ENCODE measurements at places on chromosomes 5 and 9.

DNA sequence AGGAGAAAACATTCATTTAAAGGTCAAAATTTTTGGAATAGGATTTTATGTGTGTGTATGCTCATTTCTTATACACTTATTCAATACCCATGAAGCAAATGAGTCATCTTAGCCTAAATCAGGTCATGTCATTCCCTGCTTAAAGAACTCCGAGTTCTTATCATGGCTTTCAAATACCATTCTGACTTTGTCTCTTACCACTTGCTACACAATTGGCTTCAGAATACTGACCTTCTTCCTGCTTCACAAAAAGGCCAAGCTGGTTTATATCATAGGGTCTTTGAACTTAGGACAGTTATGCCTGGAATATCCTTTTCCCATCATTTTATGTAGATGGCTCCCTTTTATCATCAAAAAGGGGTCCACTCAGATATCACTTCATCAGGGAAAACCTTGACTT is 652.2 kb upstream of the WWC1 start:
- no peak for DNase-seq

DNA sequence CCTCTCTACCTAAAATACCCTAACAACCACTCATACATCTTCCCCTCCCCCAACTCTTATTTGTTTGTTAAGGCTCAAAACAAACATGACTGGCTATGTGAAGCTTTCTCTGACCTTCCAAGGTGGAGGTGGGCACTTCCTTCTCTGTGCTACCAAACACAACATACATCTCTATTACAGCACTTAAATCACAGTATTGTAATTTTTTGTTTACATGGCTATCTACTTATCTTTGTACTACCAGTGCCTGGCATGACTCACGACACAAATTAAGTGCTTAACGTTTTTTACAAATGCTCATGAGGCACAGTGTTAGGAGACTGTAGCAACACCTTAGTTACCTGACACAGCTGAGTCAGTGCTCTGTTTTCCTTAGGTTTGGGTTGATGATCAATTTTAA is 18.6 kb downstream of the HOMER1 start:
- no peak for DNase-seq

DNA sequence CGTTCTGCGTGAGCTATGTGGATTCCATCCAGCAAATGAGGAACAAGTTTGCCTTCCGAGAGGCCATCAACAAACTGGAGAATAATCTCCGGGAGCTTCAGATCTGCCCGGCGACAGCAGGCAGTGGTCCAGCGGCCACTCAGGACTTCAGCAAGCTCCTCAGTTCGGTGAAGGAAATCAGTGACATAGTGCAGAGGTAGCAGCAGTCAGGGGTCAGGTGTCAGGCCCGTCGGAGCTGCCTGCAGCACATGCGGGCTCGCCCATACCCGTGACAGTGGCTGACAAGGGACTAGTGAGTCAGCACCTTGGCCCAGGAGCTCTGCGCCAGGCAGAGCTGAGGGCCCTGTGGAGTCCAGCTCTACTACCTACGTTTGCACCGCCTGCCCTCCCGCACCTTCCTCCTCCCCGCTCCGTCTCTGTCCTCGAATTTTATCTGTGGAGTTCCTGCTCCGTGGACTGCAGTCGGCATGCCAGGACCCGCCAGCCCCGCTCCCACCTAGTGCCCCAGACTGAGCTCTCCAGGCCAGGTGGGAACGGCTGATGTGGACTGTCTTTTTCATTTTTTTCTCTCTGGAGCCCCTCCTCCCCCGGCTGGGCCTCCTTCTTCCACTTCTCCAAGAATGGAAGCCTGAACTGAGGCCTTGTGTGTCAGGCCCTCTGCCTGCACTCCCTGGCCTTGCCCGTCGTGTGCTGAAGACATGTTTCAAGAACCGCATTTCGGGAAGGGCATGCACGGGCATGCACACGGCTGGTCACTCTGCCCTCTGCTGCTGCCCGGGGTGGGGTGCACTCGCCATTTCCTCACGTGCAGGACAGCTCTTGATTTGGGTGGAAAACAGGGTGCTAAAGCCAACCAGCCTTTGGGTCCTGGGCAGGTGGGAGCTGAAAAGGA is 10.9 kb downstream of the QRFP start:
- no peak for DNase-seq

GRCh38 chr9:73183428-73183827 is 31.8 kb downstream of the ANXA1 start:
- no peak for DNase-seq

DNA sequence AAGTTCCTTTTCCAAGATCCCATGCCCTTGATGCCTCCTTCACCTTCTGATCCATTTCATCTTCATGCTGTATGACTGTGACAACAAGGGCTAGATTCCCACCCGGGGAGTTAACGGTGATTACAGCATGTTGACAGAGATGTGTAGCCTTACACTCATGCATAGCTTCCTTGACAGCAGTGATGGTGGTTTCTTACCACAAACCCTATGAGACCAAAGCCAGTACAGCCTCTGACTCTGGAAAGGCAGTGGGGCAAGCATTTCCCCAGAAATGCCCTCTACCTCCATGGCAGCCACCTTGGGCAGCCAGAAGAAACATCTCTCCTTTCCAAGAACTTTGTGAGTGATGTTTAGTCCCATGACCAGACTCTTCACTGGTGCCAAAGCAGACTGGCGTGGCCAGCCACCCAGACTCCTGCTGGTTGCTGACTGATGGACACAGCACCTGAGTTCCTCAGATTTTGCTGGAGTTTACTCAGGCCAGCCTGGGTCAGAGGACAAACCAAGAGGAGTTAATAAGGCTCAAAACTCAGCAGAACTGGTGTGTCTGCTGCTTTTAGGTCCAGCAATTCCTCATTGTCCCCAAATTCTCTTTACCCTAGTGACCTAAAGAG is 199.7 kb upstream of the SLC27A6 start:
- no peak for DNase-seq

DNA sequence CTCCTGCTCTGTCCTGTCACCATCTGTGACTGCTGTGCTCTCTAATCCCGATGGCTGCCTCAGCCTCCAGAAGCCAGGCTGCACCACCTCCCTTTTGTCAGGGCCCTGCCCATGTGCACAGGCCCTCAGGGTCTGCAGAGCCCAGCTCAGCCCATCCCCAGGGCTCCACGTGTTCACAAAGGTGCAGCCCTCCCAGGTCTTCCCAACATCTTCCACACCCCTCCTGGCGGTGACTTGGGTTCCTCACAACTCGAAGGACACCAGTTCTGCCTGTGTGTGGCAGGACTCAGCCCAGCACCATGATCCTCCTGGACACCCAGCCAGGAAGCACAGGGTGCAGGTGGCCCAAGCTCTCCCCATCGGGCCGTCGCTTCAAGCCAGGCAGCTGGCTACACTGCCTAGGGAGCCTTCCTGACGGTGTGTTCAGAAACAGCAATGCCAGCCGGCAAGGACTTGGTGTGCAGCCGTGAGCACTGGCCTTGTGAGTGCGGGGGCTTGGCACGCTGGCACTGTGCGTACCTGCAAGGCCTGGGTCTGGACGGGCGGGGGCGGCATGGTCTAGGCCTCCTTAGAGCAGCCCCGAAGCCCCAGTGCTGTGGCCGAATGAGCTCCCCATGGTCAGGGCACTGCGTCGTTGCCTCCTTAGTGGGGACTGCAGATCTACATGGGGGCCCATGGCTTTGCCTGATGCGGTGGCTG is 96.1 kb downstream of the MRPL36 start:
- no peak for DNase-seq

- DNase-seq: no peak
These were observed 43.4 kb upstream of the HAPLN1 start for GRCh38 chr5:83764101-83764500.

GRCh38 chr5:73763300-73764032 is 137.5 kb downstream of the ARHGEF28 start:
- no peak for DNase-seq

GRCh38 chr9:126805554-126806262 is 868 bp downstream of the ZBTB43 start:
- DNase-seq: no peak

DNA sequence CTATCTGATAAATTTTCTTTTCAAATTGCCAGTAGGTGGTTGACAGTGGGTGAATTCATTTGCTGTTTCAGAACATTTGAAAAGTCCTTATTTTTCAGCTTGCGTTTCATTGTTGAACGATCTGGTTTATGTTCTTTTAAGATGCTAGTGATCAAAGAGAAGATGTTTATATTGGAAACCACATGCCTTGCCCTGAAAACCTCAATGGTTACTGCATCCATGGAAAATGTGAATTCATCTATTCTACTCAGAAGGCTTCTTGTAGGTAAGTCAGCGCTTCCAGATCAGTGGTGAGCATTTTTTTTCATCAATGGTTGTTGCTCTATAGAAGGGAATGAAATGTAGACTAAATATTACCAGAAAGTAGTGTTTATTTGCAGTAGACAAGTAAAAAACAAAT is 16.6 kb upstream of the CAVIN4 start:
- no peak for DNase-seq

- no peak for DNase-seq
These were observed 315.6 kb upstream of the CDH9 start for GRCh38 chr5:27353970-27354369.

- DNase-seq: no peak
These were observed 599.5 kb upstream of the PTGER4 start for GRCh38 chr5:40080191-40080590.

DNA sequence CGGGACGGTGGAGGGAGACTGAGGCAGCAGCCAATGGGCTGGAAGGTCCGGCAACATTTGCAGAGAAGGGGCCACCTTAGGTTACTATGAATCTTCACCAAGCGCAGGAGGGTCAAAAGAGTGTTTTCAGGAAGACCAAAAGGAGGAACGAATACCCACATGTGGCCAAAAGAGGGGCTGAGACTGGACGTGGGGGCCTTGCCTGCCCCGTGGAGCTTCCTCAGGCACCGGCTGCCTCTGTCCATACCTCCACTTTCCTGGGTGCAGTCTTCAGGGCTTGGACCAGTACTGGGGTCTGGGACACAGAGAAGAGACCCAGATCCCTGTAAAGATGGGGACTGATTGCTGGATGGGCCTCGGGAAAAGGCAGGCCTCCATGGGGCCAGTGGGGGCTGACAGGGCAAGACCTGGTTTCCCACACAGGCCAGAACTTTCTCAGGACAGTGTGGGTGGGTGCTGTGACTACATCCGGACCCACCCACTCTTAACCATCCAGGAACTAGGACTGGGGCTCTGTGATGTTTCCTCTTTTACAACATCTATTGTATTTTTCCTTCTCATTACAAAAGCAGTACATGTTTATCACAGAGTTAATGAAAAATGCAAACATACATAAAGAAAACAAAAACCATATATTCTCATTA is 294.7 kb downstream of the ZSWIM6 start:
- no peak for DNase-seq

DNA sequence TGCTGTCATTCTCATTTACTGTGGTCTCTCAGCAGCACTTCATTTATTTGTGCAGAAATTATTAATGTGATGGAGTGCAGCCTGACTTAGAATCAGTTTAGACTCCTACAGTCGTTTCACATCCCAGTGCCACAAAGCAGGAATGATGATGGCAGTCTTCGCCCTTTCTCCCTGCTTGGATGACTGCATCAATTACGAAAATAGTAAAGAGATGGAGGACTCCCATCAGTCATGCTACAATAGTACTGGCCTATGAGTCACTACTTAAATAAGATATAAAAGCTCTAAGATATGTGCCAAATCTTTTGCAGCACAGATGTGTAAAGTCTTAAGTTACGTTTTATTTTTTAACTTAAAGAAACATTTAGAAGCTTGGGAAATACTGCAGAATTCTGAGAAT is 263.9 kb downstream of the CHSY3 start:
- no peak for DNase-seq

DNA sequence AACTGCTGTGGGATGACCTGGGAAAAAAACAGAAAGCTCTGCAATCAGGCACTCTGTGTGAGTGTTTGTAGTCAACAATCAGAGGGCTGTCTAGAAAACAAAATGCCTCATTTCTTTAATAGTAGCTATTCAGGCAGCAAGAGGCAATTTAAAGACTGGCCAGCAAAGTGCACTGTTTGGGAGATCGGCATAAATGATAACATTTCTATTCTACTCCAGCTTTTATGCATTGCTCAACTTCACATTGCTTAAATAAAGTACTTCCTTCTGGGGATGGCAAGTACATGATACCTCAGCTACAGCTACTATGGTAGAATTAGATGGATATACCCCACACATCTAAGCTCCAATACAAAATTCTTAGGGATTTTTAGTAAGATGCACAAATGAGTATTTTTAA is 193.1 kb downstream of the DCP2 start:
- no peak for DNase-seq

GRCh38 chr9:76911971-76912370 is 6.1 kb upstream of the PRUNE2 start:
- no peak for DNase-seq

DNA sequence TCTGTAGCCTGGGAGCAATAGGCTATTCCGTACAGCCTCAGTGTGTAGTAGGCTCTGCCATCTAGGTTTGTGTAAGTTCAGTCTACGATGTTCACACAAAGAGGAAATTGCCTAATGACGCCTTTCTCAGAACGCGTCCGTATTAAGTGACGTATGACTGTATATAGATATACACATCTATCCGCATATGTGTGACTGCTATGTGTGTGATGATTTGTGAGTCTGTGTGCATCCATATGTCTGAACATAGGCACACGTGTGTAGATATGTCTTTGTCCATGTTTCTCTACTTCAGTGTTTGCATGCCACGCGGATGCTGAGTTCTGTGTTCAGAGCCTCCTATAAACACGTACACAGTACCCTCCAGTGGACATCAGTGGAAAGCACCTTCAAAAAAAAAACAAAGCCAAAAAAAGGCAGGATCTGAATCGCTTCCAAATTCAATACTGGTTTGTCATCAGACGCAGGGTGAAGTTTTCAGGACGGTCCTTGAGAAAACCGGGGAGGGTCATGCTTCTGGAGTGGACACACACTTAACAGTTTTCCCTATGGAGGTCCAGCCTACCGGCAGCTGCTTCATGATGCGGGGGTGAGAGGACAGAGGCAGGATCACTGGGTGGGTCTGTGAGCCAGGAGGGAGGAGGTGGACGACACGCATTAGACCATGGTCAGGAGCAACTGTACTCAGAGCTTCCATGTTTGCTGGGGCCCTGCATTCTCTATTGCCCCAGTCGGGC is 29.5 kb upstream of the ALDH1B1 start:
- peak; percentile 42 for DNase-seq

GRCh38 chr9:124312290-124313265 is 54.8 kb downstream of the NEK6 start:
- no peak for DNase-seq

DNA sequence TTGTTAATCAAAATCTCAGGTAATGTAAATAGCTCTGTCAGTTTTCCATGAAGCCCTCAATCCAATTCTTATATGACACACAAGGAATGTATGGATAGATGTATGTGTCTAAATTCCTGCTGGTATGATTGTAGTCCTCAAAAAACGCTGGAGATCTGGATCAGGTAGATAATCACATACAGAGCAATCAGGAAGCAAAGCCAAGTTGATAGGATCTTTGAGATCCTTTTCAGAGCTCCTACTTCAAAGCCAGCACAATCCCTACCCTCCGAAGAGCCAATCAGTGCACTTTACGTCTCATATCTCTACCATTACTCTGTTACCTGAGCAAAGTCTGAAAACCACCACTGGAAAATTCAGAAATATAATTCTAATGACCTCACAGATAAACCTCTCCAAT is 27.4 kb downstream of the TYRP1 start:
- DNase-seq: no peak

- DNase-seq: no peak
These were observed 427 bp downstream of the SERINC5 start for GRCh38 chr5:80255431-80255810.
